Gastrocnemius medialis (tissue), 4 donors: ENCODE measurements at places on chromosomes 12 and 14.

DNA sequence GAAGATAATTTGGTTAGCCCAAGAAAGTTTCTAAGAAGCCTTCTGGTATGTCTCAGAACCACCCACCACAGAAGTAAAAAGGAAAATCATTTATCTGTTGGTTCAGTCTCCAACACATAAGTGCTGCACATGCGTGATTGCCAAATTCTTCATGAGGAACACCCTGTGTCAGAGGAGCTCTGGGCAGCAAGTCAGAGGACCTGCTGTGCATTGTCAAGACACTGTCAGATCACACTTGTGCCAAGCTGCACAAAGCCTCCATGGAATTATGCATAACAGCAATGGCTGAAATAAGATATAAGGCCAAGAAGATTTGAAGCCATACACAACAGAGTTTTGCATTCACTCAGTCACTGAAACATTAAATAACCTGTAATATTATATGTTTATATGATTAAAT is 1304.7 kb upstream of the FLRT2 start:
- DNase-seq, result no peak

- peak; percentile 1 for DNase-seq
Observed at GRCh38 chr14:101601606-101602465, 40.5 kb downstream of the DIO3 start.

DNA sequence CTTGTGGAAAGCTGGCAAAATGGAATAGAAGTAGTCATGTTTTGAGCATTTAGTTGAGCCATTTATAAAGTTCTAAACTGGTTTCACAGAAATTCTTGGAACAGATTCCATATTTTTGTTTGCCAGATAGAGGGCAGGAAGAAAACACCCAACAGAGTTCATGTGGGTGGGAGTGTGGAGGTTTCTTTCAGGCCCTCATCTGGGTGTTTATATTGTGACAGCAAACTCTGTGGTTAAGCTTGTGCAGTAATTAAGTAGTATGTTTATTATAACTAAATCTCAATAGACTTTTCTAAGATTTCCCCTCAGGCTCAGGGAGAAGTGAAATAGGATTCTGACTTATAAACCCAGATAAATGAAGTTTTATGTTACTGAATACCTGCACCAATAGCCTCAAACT is 57.4 kb downstream of the SPPL3 start:
- DNase-seq, result no peak

DNA sequence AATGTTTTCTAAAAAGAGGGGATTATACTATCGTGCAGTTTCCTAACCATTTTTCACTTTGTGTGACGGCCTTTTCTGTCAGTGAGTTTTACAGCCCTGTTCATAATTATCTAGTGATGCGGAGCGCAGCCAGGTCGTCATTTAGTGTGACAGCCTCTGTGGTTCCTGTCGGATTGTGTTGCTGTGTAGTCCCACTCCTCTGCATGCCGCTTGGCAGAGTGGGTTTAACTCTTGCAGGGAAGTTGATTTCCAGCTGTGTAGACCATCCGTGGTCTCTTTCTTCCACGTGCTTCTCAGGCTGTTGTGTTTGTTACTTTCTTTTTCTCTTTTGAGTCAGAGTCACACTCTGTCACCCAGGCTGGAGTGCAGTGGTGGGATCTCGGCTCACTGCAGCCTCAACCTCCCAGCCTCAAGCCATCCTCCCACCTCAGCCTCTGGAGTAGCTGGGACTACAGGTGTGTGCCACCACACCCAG is 8.6 kb downstream of the RAN start:
- DNase-seq, result no peak

- DNase-seq, result no peak
Observed at GRCh38 chr14:20118795-20119194, 8.3 kb downstream of the OR4K17 start.

GRCh38 chr12:25101092-25101445 is 93.9 kb downstream of the DNAI7 start:
- no peak for DNase-seq

DNA sequence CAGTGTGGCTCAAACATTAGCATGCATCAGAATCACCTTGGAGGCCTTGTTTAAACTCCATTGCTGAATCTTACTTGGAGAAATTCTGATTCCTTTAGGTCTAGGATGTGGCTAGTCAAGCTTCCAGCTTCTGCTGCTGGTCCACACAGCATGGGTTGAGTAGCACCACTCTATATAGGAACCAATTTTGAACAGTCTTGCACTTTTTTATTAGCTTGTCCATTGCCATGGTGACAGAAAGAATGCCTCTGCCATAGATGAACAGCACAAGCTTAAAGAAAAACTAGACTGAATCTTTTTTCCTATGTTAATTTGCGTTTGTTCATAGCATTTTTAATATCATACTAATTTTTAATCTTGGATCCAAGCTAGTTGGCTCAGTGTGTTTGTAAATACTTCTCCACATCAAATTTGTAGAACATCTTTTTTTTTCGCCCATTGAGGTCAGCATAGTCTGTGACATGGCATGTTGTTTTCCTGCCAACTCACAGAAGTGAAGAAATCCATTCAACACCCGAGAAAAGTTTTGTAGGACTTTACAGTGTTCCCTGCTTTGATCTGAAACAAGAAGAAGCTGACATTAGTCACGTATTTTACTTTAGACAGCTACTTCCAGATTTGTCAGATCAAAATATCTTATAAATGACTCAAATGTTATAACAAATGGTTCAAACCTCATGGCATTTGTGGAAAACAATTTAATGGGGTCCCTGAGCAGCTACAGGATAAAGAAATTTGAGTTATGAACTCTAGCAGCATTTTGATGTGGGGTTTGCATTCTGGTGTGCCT is 438.8 kb downstream of the EGLN3 start:
- no peak for DNase-seq

DNA sequence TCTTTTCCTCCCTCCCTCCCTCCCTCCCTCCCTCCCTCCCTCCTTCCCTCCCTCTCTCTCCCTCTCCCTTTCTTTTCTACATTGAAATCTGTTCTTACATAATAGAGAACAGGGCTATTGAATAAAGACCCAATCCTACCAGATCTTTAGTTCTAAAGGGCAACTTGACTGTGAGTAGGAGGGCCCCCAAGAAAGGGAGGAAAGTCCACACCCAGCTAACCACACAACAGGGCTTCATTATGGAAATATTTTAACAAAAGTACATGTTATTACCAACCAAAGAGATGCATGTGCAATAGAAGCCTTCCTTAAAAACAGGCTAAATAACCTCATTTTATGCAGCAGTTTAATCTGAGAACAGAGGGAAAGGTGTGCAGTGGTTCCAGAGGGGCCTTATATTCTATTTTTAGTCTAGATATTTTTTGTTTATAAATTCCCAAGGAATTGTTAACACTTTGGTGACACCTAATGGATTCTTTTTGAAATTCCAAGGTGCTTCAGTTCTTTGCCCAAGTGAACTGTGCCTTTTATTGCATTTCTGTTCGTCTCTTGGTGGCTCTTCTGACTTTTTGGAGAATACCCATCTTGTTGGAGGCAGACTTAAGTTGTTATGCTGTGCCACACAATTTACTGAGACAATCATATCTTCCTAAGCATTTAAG is 63.0 kb downstream of the GNS start:
- no peak for DNase-seq
